Stimulated activated CD4-positive, alpha-beta T cell treated with anti-CD3 and anti-CD28 coated beads, TNF-alpha, amount 100 ng/mL, for 48 hours (primary cell): ENCODE measurements at places on chromosomes 16 and 17.

DNA sequence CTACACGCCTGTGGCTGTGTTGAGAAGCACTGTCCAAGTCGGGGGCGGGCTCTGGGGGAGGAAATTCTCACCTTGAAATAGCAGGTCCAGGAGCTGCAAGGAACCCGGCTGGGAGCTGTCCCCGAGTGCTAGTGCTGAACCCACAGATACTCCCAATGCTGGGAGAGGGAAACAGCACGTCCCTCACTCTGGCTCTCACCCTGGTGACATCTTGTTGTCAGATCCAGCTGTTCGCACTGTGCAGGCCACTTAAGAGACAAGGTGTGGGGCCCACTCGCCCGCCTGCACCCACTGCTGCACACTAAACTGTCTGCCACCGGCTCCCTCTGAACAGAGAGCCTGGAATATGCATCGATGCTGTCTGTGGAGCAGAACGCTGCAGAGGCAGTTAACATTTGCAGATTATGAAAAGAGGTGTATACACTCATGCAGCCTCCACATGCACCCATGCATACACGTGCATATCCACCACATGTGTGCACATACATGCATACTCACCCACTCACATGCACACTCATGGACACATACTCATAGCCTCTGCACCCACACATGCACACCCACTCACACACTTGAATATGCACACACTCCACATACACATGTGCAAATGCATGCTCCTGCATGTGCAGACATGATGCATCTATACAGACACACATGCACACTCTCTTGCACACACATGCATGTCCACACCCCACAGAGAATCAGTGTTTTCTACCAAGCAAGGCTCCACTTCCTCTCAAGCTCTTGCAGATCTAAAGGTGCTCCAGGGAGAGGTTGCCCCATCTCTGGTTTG is 42.0 kb downstream of the MGAT5B start:
- no peak for DNase-seq

DNA sequence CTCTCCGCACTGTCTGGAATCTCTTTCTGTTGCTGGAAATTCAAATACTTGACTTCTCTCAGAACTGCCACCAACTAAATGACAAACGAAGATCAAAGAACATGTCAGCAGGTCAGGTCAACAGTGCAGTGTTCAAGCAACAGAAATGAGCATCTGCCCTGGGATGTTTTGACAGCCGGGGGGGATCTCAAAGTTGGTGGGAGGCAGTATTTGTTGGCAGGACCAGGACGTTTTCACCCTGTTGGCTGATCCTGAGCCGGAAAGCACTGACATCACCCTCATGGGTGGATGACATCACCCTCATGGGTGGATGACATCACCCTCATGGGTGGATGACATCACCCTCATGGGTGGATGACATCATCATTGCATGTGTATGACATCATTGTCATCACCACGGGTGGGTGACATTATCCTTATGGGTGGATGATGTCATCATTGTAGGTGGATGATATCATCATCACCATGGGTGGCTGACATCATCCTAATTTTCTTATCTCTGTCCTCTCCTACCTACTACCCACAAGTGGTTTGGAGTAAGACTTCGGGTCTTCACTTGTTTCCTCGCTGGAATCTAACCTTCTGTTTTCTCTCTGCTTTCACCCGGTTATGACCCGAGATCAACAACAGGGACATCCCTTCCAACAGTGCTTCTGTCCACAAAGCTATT is 18.9 kb downstream of the DNAH17 start:
- DNase-seq: no peak

DNA sequence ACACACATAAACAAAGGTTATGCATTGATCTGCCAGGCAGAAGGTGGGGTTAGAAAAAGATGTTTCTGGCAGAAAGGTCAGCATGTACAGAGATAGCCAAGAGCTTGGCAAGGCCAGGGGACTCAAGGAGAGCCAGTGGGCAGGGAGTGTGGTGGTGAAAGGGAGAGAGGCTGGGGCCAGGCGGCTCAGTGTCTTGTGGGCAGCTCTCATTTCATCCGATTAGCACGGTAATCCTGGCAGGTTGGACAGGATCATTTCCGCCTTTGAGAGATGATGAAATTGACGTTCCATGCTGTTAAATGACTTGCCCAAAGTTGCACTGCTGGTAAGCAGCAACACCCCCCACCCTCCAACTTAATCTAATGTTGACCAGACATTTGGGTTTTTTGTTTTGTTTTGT is 3.6 kb downstream of the CHD9 start:
- DNase-seq: no peak

DNA sequence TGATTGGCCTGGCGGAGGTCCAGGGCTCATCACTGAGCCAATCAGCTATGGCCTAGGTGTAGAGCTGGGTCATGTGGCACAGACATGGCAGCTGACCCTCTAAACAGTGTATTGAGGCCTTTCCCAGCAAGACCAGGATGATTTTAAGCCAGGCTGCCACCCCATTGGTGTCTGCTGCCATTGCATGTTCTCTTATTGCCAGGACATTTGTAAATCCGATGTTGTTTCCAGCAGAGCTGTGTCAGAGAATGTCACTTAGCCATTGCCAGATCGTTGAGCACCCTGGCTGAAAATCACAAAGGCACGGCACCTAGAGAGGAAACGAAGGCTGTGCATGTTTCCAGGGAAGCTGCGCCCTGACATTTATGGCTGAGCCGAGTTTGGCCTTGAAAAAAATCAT is 33.4 kb downstream of the RBFOX1 start:
- DNase-seq: no peak

DNA sequence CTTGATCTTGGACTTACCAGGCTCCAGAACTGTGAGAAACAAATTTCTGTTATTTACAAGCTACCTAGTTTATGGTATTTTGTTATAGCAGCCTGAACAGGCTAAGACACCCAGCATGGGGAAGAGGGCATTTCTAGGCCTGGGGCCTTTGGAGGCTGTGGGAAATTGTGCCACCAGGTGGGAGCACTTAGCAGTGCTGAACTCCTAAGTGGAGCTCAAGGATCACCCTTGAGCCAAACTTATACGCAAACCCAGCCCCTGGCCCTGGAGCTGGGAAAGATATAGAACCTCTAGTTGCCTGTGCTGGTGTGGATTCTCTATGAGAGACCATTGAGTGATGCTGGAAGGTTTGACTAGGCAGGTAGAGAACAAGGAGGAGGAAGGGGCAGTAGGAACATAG is 36.1 kb downstream of the MIS12 start:
- DNase-seq: no peak

- no peak for DNase-seq
These were observed 47.4 kb downstream of the NETO2 start for GRCh38 chr16:47096297-47096696.
